ENCODE measurements at places on chromosomes 2 and 18.

DNA sequence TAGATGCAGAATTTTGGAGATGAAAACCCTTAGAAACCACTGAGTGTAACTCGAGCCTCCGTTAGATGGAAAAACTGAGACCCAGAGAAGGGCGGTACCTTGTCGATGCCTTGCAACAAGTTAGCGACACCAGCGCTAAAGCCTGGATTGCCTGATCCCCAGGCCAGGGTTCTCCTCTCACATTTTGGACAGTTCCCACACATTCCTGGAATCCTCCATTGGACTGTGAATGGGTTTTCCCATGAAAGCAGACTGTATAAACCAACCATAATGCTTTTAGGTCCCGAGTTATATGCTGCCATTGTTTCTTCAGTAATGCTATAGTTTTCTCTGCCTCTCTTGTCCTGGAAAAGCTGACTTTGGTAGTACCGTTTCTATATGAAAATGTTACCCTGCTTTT, 37.1 kb upstream of the LPIN1 start:
- no peak for DNase-seq

- no peak for DNase-seq
Observed at GRCh38 chr18:45374878-45375630, 240.2 kb upstream of the SLC14A2 start.

DNA sequence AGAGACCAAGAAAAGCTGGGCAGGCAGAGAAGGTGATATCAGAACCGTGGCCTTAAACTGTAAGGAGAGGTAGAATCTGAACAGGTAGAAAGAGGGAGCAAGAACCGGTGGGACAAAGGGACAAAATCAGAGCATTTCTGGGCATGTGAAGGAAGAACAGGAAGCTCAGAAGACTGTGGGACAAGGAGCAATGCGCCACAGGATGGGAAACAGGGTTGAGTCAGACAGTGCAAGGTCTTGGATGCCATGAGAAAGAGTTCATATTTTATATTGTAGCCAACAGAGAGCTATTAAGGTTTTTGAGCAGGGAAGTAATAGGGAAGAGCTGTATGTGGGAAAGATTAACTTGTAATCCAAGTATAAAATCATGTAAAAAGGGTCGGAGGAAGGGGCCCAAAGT, 106.4 kb upstream of the UGP2 start:
- no peak for DNase-seq

DNA sequence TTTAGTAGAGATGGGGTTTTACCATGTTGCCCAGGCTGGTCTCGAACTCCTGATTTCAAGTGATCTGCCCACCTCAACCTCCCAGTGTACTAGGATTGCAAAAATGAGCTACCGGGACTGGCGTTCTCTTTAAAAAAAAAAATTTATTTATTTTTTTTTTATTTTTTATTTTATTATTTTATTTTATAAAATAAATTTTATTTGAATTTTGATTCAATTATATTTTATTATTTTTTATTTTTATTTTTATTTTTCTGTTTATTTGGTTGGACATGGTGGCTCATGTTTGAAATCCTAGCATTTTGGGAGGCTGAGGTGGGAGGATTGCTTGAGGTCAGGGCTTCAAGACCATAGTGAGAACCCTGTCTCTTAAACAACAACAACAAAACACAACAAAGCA, 32.5 kb downstream of the EEF1B2 start:
- DNase-seq, result no peak

GRCh38 chr2:7016148-7016547, 98.9 kb downstream of the RNF144A start:
- DNase-seq, result no peak

DNA sequence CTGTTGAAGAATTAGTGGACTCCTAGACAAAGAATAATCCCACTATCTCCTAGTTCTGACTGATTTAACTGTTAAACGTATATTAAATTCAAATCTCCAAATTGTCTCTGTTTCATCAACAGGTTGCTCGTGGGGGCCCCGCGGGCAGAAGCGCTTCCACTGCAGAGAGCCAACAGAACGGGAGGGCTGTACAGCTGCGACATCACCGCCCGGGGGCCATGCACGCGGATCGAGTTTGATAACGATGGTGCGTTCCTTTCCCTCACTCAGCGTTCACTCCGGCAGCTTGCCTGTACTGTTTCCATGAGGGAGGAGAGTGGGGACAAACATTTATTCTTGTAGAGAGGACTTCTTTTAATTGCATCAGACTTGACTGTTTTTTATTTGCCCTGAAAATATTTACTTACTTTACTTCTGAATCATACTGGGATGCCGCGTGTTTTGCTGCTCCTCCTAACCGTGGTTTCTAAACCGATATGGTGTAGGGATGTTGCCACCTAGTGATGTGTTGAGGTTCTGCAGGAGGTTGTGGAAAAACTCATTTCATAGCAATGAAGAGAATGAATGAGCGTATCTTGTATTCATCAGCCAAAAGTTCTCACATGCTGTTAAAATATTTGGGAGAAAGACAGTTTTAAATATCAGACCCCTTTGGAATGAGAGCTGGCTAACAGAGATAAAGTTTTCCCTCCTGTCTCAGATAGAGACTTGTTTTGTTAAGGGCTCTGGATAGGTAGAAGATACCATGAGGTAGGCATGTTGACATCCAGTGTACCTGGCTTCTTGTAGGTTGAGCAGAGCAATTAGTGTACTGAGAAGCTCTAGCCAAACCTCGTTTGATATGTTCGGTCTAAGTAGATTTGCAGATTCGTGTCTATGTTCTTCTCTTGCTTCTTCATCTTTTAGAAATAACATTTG, 38.3 kb downstream of the ITGA6 start:
- DNase-seq, result peak; percentile 45

DNA sequence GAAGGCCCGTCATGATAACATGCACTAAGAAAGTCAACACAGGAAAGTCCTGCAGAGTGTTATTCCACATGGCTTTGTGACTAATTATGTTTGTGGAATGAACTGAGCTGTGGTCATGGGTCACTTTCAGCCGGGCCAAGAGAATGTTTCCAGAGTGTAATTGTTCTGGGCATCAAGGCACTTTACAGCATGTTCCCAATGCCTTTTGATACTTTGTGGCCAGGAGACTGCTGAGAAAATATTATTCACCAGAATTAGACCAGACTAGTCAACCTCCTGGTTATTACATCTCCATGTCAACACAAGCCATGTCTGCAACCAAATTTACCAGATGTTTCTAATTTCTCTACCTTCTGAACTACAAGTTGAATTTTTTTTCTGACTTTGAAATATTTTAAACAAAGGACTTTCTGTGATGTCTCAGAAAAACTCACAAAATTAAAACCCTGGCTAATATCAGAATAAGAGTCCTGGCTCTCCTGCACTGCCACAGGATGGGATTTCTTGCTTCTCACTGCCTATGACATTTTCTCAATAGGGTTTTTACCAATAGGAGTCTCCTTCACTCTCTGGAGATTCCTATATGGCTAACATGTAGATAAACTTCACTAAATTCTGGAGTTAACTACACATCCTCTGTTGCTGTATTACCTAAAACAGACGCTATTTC, 90.6 kb upstream of the WDR75 start:
- no peak for DNase-seq

DNA sequence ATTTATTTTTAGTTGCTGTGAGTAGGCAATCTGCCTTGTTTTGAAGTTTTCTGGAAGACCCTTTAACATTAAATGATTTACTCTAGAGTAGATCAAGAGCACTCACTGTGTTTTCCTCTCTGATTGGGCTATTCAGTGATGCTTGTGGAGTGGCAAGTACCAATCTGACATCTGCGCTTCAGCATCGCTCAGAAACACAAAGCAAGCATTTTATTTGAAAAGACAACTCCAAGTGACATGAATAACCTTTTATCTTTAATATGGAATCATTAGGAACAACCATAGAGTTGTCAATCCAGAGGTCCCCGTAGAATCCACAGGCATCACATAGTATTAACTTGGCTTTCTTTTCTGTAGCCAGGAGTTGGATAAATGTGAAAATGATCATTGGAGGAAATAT, 114.7 kb downstream of the CPS1 start:
- no peak for DNase-seq

DNA sequence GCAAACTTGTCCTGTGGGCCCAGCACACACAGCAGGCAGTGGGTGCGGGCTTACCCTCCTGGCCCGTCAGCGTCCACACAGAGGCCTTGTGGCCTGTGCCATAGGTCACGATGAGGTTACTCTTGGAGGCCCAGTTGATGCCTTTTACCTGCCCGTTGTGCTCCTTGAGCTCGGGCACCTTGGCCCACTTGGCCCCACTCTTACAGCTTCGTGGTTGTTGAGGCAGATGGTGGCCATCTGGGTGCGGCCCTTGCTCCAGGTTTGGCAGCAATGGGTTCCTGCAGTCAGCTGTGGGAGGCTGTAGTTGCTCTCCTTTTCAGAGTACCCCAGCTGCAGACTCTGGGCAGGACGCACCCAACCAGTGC, 45.5 kb upstream of the PTH2R start:
- DNase-seq, result no peak

DNA sequence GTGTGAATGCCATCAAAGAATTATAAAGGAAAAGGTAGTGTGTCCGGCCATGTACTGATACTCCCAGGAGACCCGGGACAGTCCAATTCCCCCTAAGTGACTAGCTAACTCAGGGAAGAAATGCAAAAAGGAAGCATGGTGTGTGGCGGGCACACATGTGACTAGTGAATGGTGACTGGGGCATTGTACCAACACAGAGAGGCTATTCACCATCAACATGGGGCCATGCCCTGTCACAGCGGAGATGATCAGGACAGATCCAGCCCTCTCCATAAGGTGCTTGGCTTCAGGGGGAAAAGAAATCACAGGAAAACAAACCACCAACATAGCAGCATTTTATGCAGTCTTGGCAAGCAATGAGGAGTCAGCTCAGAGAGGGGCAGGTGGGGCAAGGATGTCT, 34.3 kb downstream of the FAM168B start:
- no peak for DNase-seq

- DNase-seq, result no peak
Observed at GRCh38 chr18:13982126-13982525, 66.8 kb upstream of the MC2R start.

- DNase-seq, result no peak
Observed at GRCh38 chr2:86000131-86000937, 105.4 kb downstream of the POLR1A start.

- DNase-seq, result no peak
Observed at GRCh38 chr2:70664525-70664924, 103.5 kb downstream of the ADD2 start.

- DNase-seq, result peak; percentile 32
Observed at GRCh38 chr2:37389989-37390765, 45.7 kb downstream of the QPCT start.

GRCh38 chr18:33467531-33467930, 27.0 kb upstream of the CCDC178 start:
- DNase-seq, result no peak

DNA sequence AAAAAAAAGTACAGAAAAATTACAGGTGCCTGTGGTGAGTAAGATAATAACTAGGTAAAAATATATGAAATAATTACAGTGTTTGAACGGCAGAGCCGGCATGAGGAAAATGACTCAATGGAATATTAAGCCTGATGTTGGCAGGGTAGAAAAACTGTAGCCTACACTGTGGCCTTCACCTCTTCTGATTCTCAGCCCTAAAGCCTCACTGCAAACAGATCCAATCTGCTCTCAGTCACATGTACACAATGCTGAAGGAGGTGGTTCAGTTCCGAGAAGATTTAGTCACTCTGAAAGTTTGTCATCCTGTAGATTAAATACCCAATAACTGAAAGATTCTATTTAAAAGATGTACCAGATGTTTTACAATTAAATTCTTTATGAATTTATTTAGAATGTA, 66.9 kb upstream of the MAP3K20 start:
- no peak for DNase-seq

- DNase-seq, result no peak
Observed at GRCh38 chr2:172806996-172807395, 71.4 kb downstream of the RAPGEF4 start.

DNA sequence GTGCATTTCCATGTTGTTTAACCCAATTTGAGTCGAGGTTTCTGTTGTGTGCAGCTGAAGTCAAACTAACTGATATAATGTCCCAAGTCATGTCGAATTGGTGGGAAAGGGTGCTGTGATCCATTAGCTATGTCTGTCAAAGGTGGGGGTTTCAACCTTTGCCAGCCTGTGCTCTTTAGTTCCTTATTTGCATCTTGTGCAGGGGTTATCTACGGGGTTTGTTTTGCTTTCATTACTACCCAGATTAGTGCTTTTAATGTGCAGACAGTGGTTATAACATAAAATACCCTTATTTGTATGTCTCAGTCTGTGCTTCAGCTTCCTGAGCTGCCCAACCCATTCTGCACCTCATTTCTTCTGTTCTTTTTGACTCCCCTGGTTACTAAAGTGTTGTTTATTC, 271.9 kb upstream of the CXCR4 start:
- DNase-seq, result no peak

DNA sequence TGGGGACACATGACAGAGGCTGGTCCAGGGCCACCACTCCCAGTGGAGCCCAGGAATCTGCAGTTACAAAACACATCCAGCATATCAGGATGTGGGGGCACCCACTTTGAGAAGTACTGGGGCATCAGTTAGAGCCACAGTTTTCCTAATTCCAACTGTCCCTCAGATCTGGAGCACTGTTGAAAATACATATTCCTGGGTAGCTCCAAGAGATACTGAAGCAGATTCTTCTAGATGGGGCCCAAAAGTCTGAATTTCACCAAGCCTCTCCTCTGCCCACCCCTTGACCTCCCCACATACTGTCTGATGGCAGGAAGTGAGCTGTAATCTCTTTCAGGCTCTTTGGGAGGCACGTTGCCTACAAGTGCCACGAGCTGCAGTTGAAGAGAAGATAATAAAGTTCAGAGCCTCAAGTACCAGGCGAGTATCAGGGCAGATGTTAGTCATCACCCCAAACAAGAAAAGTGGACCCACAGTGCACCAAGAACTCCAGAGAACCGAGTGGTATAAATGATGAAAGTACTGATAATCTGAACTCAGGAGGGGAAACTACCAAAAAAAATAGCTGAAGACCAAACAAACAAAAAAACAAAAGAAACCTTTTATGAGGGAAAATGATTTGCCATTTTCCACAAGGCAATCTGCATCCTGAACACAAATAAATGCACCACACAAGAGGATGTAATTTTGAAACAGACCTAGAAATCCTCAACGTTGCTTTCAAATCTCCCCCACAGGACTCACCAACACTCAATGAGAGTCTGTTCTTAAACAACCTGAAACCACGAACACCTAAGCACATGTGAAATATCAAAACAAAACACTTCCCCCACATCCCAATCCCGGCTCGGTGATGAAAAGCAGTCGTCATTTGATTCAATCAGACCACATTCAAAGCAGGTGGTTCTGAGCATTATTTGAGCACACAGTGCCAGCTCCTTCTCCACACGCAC, 98.7 kb downstream of the TCF4 start:
- no peak for DNase-seq

- no peak for DNase-seq
Observed at GRCh38 chr2:71715951-71716696, 262.8 kb downstream of the DYSF start.

DNA sequence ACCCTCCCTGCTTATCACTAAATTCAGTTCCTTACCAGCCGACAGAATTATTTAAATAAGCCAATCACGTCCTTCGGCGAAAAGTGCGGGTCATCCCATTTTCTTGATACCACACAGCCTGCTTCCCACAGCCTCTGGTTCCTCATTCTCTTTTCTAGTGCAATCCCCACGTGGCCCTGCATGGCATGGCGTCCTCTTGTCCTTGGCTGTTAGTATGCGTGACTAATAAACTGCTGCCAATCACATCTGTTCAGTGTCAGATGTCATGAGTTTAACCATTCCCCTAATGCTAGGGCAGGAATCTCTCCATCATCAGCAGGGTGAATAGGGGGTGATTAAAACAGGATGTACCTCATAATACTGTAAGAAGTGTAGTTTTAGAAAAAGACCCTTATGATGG, 62.8 kb upstream of the TSPYL6 start:
- no peak for DNase-seq

GRCh38 chr2:54589340-54590215, 133.5 kb downstream of the SPTBN1 start:
- no peak for DNase-seq
